ENCODE measurements at places on chromosomes 3 and 15. TPM values are rescaled to one million over a fixed set of nuclear protein-coding genes. Genes with fewer than 3 reads are reported as not detected.

VEPH1 gene
- 1.3 TPM for total RNA-seq

COL7A1 gene
- 147 TPM for total RNA-seq

LRRC31 gene
- total RNA-seq: not detected

UTS2B gene
- total RNA-seq: not detected

DOCK3 gene
- total RNA-seq: 0.26 TPM

GHRL gene
- total RNA-seq: 0.13 TPM

SAMMSON gene
- not detected for total RNA-seq

SPESP1 gene
- 4.2 TPM for total RNA-seq

BMF gene
- total RNA-seq: 1.4 TPM

PHLDB2 gene
- 45.5 TPM for total RNA-seq

DPPA2 gene
- total RNA-seq: not detected

RAB5A gene
- 43.7 TPM for total RNA-seq

IREB2 gene
- 16.4 TPM for total RNA-seq

MLF1 gene
- 5.5 TPM for total RNA-seq

KLF15 gene
- total RNA-seq: 3.4 TPM

SCAANT1 gene
- not detected for total RNA-seq

TOMM70 gene
- 33.4 TPM for total RNA-seq

LRRIQ4 gene
- not detected for total RNA-seq

CSTA gene
- 107 TPM for total RNA-seq

AGTR1 gene
- not detected for total RNA-seq

DALRD3 gene
- total RNA-seq: 34.2 TPM

PEX5L gene
- total RNA-seq: under 0.01 TPM

Data from bronchial epithelial cell (primary cell).